ENCODE measurements at places on chromosomes 4 and X.
A peak's percentile ranks its signal among the peaks of the same experiment; 100 is the strongest.

DNA sequence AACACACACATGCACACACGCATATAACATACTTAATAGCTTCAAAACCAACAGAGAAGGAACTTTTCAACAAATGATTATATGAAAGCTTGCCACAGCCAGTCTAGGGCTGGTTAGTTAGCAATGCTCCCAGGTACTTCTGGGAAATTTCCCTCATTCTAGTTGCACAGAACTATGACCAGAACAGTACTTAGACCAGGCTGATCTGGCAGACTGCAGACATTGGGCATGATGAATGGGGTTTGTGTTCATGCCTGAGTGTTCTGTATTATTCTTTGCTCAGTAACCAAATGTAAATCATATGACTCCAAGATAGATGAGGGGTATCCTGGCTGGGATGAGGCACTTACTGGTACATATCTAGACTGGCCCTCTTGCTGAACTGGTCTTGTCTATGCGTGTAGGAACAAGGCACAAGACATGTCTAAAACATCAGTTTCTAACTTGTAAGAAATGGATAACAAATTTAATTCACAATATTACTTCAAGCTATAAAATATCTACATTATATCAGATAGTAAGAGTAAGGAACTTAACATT lies 50.3 kb upstream of the GEMIN8 start:
- no peak for DNase-seq

DNA sequence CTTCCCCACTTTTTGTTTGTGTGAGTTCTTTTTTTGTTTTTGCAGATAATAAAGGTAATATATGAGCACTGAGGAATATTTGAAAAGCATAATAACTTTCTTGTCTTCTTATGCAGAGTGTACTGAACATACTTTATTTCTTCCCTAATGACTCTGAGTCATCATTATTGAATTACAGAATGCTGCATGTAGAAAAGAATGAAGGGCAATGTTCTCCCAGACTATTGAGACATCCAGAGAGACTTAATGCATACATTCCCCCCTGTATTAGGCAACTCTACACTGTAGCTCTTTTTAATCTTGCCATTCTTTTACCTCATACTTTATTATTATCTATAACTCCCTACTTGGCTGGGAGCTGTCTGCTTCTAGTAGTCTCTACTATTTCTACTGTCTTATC lies 240.5 kb upstream of the ANKRD50 start:
- no peak for DNase-seq

GRCh38 chr4:61149278-61149677 lies 50.8 kb upstream of the ADGRL3 start:
- no peak for DNase-seq

DNA sequence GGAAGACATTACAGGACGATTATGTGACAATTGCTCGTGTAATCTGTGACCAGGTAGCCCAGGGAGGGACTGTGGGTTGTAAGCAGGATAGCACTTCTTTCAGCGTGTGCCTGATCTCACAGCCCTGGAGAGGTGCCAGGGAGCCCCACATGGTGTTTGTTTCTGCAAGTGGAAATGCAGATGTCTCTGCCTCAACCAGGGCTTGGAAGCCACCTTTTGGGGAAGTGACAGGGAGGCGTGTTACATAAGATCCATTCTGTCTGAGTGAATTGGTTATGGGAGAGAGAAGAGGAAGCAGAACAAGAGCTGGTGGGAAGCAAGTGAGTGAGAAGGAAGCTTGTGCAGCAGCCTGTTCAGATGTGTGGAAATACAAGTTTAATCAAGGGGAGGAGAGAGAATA lies 104.5 kb upstream of the GATB start:
- no peak for DNase-seq

DNA sequence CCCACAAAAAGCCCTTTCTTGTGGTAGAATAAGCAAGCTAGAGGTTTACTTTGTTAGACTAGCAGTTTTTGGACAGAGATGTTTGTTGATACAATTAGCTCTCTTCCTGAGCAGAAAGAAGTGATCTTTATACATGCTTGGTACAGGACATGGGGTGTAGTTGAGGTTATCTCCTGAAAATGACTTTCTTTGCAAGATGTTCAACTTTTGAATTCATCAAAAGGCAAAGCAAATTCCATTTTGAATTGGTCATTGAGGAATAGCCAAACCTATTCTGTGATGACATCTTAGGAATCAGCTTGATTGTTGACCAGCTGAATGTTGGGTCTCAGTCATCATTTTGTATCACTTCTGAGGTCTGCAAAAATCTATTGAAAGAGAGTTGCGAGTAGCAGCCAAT lies 3.8 kb downstream of the CPE start:
- no peak for DNase-seq

DNA sequence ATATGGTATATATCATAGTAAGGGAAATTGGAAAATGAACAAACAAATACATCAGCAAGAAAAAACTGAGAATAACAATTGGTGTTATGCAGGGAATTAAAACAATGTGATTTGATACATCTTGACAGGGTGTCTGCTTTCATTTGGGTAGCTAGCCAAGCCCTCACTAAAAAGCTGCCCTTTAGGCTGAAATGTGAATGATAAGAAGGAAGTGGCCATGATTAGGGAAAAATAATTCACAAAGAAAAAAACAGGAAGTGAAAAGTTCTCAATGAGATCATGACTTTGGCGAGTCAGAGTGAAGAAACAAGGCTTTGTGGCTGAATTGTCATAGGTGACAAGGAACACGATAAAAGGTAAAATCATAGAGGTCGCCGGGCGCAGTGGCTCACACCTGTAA lies 675.8 kb upstream of the SLIT2 start:
- DNase-seq, result no peak

- DNase-seq, result no peak
Observed at GRCh38 chrX:112997991-112998390, 157.4 kb upstream of the AMOT start.

GRCh38 chr4:38001927-38002326 lies 41.7 kb downstream of the PTTG2 start:
- DNase-seq, result no peak

- no peak for DNase-seq
Observed at GRCh38 chrX:66918511-66918910, 279.6 kb upstream of the EDA2R start.

GRCh38 chr4:138558886-138559285 lies 316.7 kb upstream of the SLC7A11 start:
- no peak for DNase-seq

DNA sequence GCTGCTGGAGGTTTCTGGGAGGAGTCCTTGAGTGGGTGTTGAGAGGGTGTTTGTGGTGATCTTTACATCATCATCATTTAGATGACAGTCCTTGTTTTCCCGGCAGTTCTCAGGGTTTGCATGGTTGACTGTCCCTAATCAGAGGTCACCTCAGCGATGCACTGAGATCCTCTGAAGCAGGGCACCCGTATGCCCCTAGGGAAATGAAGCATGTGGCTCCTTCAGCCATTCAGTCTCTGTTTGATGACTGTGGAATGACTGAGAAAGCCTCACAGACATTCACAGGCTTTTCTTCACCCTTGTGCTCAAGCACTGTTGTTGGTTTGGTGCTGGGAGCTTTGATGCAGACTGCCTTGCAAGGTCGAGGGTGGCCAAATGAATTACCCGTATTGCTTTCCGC lies 474.7 kb downstream of the SPRY1 start:
- DNase-seq, result no peak

GRCh38 chrX:37420185-37420584 lies 71.0 kb downstream of the PRRG1 start:
- no peak for DNase-seq

DNA sequence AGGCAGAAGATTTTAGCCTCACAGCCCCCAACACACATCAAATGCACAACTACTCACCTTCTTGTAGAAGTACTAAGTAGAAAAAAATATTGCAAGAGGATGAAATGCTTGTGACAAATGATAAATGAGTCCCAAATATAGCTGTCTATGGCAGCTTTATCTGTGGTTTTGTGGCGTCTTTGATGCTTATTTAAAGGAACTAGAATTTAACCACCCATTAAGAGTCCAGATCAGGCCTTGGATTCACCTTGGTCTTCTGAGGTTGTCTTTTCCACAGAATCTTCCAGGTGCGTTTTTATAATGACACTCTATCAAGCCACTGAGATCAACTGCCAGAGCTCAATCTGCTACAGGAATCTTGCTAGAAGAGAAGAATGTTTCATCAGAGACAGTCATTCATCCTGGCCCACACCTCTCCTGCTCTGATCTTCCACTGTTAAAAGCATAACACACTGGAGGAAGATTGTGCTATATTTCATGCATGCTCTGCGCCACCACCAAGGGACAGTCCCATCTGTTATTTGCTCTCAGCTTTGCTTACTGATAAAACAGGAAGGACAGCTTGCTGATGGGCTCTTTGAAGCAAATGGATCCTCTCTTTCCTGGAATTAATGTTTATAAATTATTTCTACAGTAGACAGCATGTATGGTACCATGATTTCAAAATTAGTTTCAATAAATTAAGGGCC lies 144.1 kb downstream of the SLC7A11 start:
- DNase-seq, result no peak

DNA sequence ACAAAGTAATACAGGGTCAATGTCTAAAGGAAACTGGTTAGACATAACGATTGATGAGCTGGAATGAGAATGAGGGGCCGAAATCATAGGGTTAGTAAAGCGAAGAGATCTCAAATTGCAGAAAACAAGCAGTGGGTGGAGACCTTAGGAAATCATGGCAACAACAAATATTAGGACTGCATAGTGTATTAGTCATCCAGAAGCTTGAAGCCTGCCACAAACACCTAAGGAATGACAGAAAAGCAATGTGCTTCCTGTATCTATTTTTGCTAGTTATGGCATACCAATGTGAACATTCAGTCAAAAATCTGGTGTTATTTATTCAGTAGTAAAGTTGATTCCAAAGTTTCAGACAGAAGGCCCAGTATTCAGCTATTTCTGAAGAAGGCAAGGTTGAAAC lies 410.9 kb upstream of the CT83 start:
- no peak for DNase-seq

DNA sequence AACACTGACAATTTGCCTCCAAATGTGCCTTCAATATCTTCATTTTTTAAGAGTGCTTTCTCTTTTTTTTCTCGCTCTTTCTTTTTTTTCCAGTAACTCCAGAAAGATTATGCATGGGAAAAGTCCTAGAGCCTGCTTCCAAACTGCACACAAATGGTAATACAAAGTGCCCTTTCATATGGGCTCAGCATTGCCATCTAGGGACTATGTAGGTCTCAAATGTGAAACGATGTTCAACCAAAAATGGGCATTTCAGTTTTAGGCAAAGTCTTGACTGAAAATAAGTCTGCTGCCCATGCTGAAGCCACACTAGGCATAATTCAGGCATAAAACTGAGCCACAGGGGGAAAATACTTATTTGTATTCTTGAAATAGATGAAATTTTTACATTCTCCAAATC lies 65.6 kb downstream of the SYNPO2 start:
- DNase-seq, result no peak

DNA sequence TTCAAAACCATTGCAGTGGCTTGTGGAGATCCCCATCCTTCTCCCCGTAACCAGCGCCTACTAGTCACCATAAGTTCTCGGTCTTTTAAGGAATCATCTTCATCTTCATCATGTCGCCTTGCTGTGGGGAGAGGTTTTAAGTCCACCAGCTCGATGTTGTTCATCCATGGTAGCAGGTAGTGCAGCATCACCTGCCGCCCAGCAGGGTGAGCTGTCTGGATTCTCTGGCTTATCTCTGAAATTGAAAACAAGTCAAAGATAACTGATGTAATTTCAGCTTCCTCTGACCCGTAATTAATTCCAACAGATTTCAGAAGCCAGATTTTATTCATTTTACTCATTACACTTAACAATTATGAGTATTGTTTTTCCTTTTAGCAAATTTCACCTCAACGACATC lies 67.4 kb downstream of the ZAR1 start:
- DNase-seq, result no peak

DNA sequence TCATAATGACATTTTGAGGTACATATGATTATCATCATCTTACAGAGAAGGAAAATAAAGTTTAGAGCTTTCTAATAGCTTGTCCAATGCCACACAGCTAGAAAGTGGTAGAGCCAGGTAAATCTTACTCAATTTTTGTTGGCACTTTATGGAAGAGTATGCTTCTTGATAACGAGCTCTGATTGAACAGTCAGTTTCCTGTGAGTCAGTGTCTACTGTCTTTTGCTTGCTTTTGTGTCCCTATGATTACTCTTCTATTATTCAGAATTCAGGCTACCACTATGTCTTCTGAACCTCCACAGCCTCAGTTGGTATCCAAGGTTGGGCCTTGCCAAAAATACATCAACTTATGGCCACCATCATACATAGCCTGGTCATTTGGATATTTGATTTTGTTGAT lies 2.6 kb downstream of the FAAH2 start:
- DNase-seq, result no peak

DNA sequence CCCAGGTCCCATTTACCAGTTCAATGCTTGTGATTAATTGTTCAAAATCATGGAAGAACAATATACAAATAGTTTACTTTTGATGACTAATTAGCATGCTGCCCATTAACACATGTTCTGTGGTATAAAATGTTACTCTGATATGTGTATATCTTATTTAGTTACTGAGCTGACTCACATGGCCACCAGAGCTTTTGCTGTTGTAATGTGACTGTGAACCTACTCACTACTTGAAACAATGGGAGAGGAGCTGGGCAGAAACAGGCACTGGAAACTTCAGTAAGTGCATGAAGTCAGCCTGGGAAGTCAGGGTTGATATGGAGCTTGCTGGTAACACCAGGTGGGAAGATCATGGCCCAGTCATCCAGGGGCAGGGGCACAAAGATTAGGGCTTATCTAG lies 72.7 kb upstream of the MAD2L1 start:
- no peak for DNase-seq

GRCh38 chrX:118502161-118502789 lies 6.7 kb downstream of the DOCK11 start:
- DNase-seq, result no peak

GRCh38 chr4:164648151-164648848 lies 105.6 kb upstream of the SMIM31 start:
- DNase-seq, result peak; percentile 0

DNA sequence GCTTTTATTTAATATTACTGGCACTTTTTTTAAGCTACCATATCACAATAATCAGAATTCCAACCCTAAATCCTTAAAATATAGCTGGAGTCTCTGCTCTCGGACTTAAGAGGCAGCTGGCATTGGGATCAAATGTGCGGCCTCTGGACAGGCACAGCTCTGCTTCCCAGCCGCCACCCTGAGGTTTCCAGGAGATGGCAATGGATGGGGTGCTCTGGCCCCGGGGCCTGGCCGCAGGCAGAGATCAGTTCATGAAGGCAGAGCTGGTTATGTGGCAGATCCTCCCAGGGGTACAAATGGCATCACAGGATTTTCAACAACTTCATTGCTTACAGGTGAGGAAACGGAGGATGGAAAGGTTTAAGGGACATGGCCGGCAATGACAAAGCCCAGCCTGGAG lies 57.8 kb downstream of the JAKMIP1 start:
- DNase-seq, result no peak

DNA sequence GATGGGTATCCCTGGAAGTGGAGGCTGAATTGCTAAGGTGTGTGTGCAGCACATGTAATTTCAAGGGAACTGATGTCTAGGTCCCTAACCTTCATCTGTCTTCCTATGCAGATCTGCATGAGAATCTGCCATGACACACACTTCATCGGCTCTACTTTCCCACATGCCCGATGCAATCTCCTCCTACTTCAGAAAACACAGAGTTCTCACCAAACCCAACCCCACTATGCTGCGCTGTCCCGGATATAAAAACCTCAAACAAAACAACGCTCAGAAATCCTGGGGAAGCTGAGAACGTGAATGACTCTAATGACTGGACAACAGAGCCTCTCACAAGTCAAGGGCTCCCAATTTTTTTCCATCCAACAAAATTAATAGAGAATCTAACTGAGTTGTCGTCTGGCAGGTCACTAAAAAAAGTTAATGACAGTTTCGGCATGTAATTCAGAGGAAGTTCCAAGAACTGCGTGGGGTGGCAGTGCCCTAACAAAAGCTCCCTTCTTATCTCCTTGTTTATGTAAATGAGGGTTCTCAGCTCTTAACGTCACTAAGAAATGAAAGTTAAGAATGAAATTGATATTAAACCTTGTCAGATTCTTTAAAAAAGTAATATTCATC lies 39.0 kb downstream of the STX18 start:
- DNase-seq, result no peak

All from brain pericyte (primary cell).